ENCODE measurements at places on chromosomes 16 and 17.

- DNase-seq: peak; percentile 21
Measured at GRCh38 chr16:84180519-84181140, 6.2 kb downstream of the TAF1C start.

DNA sequence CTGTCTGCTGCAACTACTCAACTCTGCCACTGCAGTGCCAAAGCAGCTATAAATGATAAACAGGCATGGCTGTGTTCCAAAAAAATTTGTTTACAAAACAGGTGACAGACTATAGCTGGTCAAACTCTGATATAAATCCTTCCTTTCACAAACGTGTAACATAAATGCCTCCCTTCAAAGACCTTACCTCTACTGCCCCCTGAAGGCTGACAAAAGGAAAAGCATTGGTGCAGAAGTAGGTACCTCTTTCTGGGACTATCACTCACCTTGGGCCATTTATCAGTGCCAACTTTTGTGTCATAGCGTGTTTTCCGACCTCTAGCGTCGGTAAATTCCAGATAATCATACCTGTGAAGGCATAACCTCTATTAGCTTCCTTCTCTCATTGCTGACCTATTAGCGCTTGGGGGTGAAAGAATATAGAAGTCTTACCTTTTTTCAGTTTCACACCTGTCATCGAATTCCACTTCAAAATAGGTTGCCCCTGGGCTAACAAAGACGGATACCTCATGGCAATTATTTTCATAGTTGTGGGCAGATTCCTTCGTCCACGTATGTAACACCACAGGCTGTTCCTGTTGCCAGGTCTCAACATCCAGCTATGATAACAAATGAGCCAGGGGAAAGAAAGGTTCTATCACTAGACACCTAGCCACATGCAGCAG lies 67.9 kb downstream of the ZZEF1 start:
- no peak for DNase-seq

DNA sequence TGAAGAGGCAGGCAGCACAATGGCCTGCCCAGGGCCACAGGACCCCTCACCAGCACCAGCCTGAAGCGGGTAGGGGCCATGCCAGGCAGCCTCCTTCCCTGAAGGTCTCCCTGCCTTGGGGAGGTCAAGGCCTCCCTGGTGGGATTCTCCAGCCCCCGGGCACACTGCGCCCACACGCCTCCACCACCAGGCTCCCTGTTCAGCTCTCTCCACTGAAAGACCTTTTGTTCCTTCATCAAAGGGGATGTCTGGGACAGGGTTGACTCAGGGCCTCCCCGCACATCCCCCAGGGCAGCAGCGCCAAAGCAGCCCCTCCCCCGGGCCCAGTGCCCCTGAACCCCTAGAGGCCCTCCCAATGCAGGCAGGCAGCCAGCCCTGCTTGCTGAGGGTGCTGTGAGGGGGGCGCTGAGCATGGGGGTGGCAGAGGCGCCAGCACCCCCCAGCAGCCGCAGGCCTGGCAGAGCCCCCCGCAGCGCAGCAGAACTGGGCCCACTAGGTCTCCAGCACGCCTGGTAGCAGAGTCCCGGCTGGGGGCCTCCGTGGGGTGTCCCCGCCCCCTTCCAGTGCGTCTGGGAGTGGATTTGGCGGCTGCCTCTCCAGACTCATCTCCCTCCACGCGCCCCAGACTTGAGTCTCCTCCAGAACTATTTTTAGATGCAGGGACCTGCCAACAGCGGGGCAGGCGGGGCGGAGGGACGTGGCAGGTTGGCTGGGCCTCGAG lies 13.1 kb downstream of the BCAR1 start:
- DNase-seq: peak; percentile 82

DNA sequence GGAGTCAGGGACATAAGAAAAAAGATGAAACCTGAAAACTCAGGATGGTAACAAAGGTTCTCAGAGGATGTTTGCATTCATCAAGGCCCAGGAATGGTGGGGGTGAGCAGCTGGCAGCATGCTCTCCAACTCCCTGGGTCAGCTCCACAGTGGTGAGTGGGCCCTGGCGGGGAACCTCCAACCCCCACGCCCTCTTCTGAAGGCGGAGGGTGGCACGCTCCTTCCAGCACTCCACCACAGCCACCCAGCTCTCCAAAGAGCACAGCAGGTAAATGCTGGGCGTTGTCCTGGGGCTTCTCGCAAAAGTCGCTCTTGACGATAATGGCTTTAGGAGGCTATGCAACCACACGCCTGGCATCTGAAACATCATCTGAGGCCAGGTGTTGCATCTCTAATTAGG lies 173.8 kb downstream of the C16orf78 start:
- DNase-seq: no peak

DNA sequence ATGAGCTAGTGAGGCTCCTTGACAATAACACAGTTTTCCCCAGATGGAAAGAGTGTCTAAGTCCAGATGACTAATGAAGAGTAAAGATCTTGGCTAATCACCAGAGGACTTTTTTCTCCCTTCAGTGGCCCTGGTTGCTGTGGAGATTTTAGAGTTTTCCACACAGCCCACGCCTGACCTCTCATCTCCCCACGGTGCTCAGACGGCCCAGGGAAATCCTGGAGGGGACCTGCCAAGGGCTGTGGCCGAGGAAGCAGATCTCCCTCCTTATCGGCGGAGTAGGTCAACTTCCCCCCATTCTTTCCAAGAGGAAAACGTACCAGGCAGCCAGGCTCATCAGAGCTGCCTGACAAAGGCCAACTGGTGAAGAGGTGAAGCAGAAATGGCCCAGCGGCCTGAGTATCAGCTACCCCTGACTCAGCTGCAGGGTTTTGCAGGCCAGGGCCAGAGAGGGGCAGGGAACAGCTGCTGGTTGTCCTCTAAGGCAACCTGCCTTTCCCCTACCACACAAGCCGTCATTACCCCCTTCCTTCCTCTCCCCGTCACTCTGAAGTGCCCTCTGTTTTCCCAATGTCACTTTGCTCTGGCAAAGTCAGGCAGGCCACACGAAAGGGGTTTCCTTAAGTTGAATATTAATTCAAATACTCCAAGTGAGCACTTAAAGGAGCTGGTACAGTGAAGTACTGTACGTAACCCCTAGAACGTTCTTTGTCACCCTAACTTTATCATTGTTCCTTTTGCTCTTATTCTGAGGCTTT lies 140.2 kb upstream of the ADAMTS18 start:
- no peak for DNase-seq

GRCh38 chr17:4590981-4591453 lies 6.7 kb downstream of the SMTNL2 start:
- DNase-seq: no peak

GRCh38 chr17:15260376-15261257 lies 4.5 kb downstream of the PMP22 start:
- DNase-seq: peak; percentile 89

DNA sequence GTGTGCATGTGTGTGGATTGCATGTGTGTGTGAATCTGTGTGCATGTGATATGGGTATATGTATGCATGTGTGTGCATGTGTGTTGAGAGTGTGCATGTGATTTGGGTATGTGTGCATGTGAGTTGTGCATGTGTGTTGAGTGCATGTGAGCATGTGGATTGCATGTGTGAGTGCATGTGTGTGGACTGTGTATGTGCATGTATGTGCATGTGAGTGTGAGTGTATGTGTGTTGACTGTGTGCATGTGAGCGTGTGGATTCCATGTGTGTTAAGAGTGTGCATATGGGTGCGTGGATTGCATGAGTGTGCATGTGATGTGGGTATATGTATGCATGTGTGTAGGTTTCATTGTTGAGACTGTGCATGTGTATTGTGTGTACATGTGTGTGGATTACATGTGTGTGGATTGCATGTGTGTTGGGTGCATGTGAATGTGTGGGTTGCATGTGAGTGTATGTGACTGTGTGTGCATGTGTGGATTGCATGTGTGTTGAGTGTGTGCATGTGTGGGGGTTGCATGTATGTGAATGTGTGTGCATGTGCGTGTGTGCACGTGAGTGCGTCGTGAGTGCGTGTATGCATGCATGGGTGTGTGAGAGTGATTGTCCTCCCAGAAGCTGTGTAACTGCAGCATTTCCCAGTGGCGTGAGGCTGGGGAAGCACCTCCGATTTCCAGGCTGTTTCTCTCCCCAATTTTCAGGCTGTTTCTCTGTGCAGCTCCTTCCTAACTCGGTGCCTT lies 19.4 kb downstream of the C1QTNF1 start:
- DNase-seq: no peak

GRCh38 chr16:11796227-11797165 lies 562 bp downstream of the ZC3H7A start:
- DNase-seq: peak; percentile 49

- DNase-seq: no peak
Measured at GRCh38 chr17:40017422-40018080, 2.3 kb downstream of the CSF3 start.

GRCh38 chr17:8277317-8277716 lies 11.2 kb upstream of the RANGRF start:
- DNase-seq: no peak

DNA sequence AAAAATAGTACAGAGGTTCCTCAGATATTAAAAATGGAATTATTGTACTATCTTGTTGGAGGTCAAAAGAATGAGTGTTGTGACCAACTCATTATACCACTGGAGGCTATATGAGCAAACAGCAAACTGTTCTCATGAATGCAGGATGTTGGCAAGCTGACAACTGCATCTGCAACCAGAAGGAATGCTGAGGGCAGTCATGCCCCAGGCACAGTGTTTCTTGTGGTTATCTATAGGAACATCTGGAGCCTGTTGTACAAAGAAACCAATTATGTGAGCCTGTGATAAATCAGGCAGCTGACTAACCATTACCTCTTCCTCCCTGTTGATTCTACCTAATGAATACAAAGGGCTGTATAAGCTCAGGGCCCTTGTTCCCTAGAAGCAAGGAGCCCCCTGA lies 2057.1 kb downstream of the TP53TG3F start:
- no peak for DNase-seq

All from frontal cortex (tissue), 4 donors.